ENCODE measurements at places on chromosomes 4 and X.

DNA sequence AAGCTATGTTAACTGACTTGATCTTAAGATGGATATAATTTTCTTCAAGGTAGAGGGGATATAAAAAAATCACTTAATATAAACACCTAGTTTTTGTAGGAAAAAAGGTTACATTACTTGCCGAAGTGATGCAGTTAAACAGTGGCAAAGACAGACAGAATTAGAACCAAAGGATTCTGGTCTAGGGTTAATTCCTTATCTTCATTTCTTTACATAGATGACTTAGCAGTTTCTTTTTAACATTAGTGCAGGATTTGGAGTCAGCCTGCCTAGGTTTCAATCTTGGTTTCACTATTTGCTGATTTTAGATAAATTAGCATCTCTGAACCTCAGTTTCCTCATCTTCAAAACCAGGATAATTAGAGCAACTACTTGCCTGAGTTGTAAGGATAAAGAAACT lies 14.3 kb downstream of the ZAR1 start:
- DNase-seq: no peak

DNA sequence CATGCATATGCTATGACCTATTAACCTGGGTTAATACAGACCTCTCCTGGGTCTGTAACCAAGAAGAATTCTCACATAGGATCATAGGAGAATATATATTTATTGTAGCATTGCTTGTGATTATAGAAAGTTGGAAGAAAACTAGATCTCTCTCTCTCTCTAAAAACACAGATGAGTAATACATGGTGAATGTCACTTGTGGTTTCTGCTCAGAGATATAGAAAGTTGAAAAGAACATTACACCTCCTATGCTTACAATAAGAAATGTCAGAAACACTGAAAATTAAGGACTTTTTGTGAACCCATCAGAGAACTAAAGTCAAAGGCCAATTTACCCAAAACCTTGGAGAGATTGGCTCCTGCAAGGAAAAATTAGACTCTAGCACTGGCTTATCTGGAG lies 1389.5 kb downstream of the FAM133A start:
- DNase-seq: no peak

DNA sequence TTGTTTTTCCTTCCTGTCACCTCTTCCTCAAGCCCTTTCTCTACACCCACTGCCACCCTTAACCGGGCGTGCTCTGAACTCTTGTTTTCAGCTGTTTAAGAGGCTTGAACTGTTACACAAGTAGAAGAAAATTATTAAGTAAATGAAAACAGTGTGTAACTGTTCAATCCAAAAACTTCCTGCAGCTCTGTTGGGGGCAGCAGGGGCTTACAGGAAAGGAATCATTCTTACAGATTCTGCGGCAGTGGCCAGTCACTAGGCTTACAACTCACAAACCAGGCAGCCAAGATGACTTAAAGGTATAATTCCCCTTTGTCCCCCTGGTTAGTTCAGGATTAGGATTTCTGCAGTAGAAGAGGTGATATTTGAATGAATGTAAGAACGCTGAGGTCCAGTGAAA lies 70.2 kb upstream of the ETNPPL start:
- no peak for DNase-seq

- DNase-seq: no peak
These were observed 66.3 kb upstream of the FAM9C start for GRCh38 chrX:13110433-13111324.

DNA sequence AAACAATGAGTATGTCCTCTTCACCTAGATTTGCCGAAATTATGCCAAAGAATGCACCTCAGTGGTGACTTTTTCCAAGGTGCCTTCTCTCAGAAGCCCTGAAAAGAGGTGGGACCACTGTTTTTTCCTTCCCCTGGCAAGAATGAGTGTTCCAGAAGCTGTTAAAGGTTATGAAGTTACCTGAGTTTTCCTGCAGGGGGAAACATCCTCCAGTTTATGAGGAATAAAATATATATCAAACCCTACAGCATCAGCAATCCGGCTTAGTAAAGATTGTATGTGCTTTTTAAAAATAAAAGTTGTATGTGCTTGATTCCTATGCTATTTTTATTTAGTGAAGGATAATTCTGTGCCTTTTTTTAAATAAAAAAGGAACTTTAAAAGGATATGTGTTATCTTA lies 73.3 kb downstream of the RBM46 start:
- DNase-seq: no peak

GRCh38 chrX:81202456-81202819 lies 536 bp downstream of the SH3BGRL start:
- no peak for DNase-seq

GRCh38 chrX:54529552-54530356 lies at the start of gene GNL3L:
GNL3L (plus strand) TSS chrX:54530219; CDS start chrX:54532567, 2,348 bp downstream.
- peak; percentile 58 for DNase-seq

GRCh38 chr4:15444879-15445547 lies 17.2 kb downstream of the C1QTNF7 start:
- no peak for DNase-seq

Data from activated naive CD8-positive, alpha-beta T cell treated with anti-CD3 and anti-CD28 coated beads, Interleukin-2, amount 50 U/mL, for 16 hours (primary cell).